EL (cell line): ENCODE measurements at places on chromosomes 1 and 21.

GRCh38 chr1:177106614-177107365, 57.7 kb downstream of the ASTN1 start:
- DNase-seq, result no peak

DNA sequence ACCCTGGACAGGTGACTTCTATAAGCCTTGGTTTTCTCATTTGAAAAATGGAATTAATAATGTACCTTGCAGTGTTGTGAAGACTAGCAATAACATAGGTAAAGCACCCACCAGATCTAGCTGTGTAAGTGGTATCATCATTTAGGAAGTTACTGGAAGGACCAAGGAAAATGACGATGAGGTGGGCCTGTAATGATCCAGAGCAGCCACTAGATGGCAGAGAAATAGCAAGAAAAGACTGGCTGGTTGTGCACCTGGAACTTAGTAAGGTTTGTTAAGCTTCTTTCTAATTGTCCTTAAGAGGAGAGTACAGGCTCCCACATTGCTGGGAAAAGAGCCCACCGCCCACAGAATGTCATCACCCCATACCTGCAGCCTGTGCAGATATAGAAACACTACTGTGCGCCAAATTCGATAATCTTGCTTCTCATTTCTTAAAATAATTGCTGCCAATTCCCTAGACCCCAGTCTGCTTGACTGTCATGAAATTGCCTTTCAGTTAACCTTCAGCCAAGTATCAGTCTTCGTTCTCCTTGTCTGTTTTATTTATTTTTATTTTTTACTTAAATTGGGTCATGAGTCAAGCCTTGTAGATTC, 37.2 kb downstream of the WNT4 start:
- peak; percentile 58 for DNase-seq

GRCh38 chr1:180425952-180426351, 76.4 kb downstream of the ACBD6 start:
- no peak for DNase-seq

- DNase-seq, result no peak
Observed at GRCh38 chr1:158035014-158035413, 41.6 kb downstream of the KIRREL1 start.

GRCh38 chr1:104266612-104267011, 516.9 kb downstream of the AMY1C start:
- DNase-seq, result no peak
